Activated T-helper 2 cell treated with anti-CD3 and anti-CD28 coated beads, Interferon-gamma antibody, Interleukin-2, Interleukin-4, amounts not matched to agents 10 μg/mL and 5 μg/mL and 100 μg/mL, durations not matched to agents 14 hours and 24 hours and 36 hours (primary cell): ENCODE measurements at places on chromosomes 6 and 20. TPM values are rescaled to one million over a fixed set of nuclear protein-coding genes. Genes with fewer than 3 reads are reported as not detected.

DNA sequence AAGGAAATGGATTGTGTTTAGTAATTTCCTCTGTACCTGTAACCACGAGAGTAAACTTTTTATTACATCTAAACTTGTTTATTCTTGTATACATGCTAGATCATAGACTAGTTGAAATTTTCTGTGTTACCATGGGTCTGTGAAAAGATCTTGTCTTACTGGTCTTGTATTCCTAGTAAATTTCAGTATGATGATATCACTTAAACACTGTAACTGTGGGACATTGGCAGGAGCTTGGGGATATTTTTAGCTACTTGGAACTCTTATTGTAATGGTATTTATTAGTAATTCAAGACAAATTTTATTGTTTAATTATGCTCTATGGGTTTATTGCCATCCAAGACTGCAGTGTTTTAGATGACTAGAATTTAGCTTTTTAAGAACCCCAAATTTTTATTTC lies 25.9 kb upstream of the TULP4 start:
- no peak for DNase-seq

The C4A gene
- 2.6 and 3.1 TPM in 2 replicates for total RNA-seq

GRCh38 chr6:41970436-41970846 lies 28.8 kb upstream of the CCND3 start:
- DNase-seq = no peak

DNA sequence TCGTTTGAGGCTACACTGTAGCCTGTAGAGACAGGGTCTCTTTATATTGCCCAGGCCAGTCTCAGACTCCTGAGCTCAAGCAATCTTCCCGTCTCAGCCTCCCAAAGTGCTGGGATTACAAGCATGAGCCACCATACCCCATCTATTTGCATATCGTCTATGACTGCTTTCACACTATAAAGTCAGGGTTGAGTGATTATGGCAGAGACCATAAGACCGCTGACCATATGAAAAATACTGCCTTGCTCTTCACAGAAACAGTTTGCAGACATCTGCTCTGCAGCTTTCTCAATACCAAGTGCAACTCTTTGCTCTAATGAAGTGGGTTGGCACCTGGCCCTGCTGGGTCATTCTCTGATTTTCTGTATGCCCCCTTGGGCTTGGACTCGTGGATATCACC lies 79.5 kb upstream of the PAK5 start:
- DNase-seq = no peak

The RIN2 gene
- not detected in 2 replicates for total RNA-seq

The ETV7 gene
- total RNA-seq = 0.51 and 0.57 TPM in 2 replicates

The SAPCD1 gene
- total RNA-seq = 16.4 and 18.9 TPM in 2 replicates

- DNase-seq = no peak
Observed at GRCh38 chr6:90044182-90044832, 150.0 kb downstream of the GJA10 start.

- DNase-seq = no peak
Observed at GRCh38 chr6:129338683-129339082, 371.3 kb downstream of the ARHGAP18 start.

- DNase-seq = no peak
Observed at GRCh38 chr6:170230520-170231292, 60.2 kb downstream of the DLL1 start.

The DEFB124 gene
- total RNA-seq = not detected in 2 replicates

DNA sequence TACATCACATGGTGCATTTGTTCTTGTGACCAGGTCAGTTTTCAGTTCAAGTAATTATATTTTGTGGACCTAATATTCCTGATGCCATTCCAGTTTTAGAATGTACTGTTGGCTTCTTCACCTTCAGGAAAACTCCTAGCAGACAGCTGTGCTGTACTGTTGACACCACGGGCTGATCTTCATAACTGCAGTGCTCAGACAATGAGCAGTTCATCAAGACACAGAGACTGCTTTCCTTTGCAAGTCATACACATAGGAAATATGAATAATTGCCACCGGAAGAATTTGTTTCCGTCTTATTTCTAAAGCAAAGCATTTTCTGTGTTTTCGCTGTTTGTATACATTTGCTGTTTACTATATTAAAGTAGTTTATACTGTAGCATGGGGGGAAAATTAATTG lies 89.8 kb downstream of the C6orf118 start:
- no peak for DNase-seq

The SLC13A3 gene
- not detected in 2 replicates for total RNA-seq

DNA sequence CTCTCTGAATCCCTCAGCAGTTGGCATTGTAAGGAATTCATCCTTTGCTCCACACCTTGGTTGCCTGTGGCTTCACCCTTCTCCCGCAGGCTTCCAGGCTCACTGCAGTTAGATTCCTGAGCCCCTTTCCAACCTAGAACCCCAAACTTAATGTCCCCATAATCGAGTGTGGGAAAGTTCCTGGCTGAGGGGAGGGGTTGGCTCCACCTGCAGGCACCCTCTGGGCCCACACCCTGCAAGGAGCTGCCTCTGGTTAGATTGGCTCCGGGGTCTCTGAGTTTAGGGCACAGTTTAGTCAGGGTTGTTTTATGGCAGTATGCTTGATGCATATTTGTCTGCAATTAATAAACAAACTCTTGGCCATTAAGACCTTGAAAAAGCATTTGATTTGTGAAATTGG lies 63.4 kb downstream of the MTHFD1L start:
- no peak for DNase-seq

- no peak for DNase-seq
Observed at GRCh38 chr6:37365791-37366190, 12.0 kb downstream of the RNF8 start.

GRCh38 chr6:165807249-165807960 lies 144.4 kb upstream of the PDE10A start:
- no peak for DNase-seq

The BPI gene
- not detected in 2 replicates for total RNA-seq

DNA sequence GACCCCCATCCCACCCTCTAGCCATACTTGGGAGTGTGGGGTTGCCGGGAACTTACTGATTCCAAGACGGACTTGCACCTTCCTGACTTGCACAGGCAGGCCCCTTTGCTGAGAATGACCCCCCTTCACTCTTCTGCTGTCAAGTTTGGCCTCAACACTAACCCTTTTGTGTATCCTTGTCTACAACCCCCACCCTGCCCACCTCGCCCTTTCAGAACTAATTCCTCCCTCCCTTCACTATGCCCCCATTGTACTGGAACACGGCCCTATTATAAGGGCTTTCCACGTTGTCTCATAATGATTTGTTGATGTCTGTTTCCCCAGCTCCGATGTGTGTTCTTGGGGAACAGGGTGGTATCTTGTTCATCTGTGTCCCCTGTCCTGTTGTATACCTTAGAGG lies 4.4 kb upstream of the NEDD9 start:
- no peak for DNase-seq

The CTAGE9 gene
- not detected in 2 replicates for total RNA-seq

- no peak for DNase-seq
Observed at GRCh38 chr6:154638369-154638768, 94.8 kb upstream of the SCAF8 start.

DNA sequence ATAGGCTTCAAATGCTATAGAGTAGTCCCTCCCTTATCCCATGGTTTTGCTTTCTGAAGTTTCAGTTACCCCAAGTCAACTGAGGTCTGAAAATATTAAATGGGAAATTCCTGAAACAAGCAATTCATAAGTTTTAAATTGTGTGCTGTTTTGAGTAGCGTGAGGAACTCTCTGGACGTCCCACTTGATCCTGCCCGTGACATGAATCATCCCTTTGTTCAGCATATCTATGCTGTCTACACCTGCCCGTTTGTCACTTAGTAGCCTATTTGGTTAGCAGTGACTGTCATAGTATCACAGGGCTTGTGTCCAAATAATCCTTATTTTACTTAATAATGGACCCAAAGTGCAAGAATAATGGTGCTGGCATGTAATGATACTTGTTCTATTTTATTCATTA lies 5.0 kb downstream of the PCMT1 start:
- no peak for DNase-seq

GRCh38 chr20:55132523-55132922 lies 657.1 kb downstream of the DOK5 start:
- no peak for DNase-seq
